ENCODE measurements at places on chromosomes 7 and 10.
A peak's percentile ranks its signal among the peaks of the same experiment; 100 is the strongest.

- no peak for DNase-seq
Observed at GRCh38 chr10:126454045-126454751, 65.9 kb upstream of the ADAM12 start.

DNA sequence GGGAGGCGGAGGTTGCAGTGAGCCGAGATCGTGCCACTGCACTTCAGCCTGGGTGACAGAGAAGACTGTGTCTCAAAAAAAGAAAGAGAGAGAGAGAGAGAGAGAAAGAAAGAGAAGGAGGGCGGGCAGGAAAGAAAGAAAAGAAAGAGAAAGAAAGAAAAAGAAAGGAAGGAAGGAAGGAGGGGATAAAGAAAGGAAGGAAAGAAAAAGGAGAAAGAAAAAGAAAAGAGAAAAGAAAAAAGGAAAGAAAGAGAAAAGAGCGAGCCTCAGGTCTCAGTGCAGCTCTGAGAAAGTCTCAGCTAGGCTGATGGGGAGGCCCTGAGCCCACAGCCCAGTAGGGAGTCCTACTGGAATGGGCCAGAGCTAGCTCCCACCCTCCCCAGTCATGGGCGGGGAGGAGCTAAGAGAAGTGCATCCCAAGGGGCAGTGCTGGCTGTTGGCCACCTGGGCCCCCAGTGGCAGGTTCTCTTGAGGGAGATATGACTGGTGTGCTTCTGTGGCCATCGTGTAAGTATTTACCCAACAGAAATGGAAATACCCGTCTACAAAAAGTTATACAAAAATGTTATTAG is 69.3 kb downstream of the ABRAXAS2 start:
- no peak for DNase-seq

DNA sequence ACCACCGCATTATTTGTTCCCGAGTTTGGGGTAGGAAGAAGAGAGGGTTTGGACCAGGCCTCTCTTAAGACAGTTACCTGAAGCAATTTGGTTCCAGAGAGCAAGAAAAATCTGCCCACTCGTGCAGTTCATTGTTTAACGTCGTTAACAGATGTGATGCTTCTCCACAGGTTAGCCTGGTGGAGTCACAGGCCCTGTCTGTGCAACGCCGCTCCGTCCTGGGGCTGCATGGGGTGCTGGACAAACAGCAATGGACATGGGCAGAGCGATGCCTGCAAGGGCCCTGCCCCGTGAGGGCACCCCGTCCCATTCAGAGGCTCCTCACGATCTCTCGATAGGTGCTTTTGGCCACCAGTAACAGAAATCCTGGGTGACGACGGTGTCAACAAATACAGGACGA is 9.7 kb downstream of the FOXL3 start:
- DNase-seq = no peak

DNA sequence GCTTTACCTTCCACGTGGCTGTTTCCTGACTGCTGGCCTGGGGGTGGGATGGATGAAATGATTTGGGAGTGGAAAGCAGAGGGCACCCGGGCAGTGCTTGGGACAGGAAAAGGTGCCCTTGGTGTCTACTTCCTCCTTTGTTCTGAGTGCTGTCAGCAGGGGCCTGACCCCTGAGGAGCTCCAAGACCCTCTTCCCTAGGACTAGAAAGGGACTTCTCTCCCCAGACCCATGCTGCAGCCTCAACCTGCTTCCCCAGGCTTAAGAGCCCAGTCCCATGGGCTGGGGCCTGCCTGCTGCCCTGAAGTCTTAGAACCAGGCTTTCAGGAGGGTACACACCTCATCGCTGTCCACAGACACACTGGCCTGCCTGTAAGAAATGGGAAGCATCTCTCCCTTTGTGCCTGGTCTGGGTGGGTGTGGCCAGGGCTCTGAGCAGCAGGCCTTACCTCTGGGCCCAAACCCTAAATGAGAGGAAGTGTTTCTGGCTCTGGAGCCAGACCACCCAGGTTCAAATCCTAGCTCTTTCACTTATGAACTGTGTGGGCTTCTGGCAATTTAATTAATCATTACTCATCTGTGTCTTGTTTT is 12.9 kb downstream of the CDH23 start:
- DNase-seq = no peak

DNA sequence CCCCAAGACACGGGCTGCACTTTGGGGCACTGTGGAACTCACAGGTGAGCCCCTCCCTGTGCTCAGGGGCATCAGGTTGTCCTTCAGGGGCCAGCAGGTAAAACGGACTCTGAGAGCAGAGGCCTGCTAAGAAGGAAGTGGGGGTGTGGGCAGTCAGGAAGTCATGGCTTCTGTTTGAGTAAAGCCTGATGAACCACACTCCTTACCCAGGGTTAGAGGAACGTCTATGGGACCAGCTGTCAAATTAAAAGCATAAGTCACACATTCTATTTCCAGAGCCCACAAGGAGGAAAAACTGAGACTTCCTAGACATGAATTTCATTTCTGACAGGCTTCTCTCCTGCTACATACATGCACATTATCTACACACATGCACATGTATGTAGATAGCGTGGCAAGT is 616.4 kb downstream of the SDK1 start:
- no peak for DNase-seq

GRCh38 chr7:42315103-42315502 is 78.1 kb upstream of the GLI3 start:
- no peak for DNase-seq

GRCh38 chr10:31867646-31868045 is 61.0 kb downstream of the ARHGAP12 start:
- DNase-seq = no peak

DNA sequence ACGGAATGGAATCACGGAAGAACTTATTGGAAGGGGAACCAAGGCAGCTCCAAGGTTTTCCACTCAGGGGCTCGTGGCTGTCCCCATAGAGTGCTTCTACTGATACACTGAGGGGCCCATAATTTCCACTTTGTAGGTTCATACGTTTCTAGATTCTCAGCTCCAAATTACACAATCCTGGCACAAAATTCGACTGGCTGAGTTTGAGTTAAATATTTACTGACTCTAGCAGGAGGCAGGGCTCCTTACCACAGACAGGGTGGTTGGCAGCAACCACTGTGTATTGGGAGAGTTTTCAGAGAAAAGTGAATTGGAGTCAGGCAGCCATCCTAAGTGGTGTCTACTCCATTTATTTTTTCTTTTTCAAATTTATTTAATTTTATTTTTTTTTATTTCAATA is 55.4 kb upstream of the SEC61G start:
- no peak for DNase-seq

- no peak for DNase-seq
Observed at GRCh38 chr10:115049318-115049717, 43.8 kb upstream of the ATRNL1 start.

DNA sequence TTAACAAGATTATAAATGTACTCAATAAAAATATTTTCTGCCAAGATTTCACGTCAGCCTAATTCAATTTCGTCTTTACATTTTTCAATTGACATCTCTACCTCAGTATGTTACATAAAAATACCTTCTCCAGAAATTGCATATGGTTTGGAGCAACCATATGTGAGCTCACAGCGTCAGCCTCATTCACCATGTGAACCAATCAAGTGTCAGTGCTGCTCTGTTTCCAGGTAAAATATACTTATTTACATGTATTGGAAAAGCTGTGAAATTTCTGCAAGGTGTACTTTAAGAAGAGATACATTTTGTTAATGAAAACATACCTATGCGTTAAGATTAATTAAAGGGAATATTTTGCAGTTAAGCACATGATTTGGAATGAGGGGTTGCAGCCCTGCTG is 110.7 kb upstream of the PRSS1 start:
- DNase-seq = no peak

GRCh38 chr7:44311561-44312495 is 13.6 kb downstream of the CAMK2B start:
- DNase-seq = no peak

DNA sequence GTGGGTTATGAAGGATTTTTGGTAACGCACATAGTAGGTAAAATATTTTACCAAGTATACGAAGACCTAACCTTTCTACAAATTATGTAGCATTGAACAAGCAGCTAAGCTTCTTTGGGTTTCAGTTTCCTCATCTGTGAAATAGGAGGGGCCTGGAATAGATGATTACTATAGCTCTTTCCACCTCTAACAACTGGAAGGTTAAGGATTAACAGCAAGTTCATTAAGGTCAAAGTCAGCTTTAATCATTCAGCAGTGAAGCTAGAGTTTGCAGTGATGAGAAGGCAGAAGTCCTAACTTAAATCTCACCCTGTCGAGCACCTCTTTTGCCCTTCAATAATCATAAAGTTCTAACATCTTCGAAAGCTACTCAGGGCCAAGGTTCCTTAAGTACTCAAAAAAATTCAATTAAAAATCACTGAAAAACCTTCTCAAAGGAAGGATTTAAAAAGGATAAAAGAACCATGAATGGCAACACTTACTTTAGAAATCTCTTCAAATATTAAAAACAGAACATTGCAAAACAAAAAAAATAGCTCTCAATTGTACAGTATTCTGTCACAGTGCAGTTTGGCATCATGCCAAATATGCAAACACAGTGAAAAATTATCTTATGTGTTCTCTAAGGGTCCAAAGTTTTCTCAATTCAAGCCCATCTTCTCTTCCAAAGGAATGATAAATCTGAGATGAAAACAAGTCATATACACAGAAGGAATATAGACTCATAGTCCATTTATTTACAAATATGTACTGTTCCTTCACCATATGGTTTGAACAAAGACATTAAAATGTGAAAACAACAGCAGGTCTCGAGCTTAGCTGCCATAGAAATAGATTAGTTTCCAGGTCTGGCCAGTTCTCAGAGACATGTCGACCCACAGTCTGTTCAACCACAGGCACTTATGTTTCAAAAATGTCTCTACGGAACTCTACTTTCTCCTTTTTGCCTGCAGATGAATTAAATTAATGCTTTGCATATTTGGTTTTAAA is 152.0 kb upstream of the SLC13A1 start:
- DNase-seq = no peak

DNA sequence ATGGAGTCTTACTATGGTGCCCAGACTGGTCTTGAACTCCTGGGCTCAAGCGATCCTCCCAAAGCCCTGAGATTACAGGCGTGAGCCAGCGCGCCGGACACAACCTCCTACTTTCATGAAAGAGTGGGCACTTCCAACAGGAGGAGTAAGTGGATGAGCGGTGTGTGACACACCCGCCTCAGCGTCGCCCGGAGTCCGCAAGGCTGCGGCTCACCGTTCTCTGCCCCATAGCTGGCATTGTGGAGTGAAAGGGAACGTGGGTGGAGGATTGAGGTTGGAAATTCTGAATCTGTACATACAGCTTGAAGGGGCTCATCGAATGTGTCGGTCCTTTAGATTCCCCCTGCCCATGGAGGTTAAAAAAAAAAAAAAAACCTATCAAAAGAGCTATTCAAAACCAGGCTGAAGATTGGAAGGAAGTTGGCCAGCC is 524 bp upstream of the PRXL2A start:
- no peak for DNase-seq

GRCh38 chr7:150311146-150311545 is 12.0 kb upstream of the LRRC61 start:
- DNase-seq = no peak

DNA sequence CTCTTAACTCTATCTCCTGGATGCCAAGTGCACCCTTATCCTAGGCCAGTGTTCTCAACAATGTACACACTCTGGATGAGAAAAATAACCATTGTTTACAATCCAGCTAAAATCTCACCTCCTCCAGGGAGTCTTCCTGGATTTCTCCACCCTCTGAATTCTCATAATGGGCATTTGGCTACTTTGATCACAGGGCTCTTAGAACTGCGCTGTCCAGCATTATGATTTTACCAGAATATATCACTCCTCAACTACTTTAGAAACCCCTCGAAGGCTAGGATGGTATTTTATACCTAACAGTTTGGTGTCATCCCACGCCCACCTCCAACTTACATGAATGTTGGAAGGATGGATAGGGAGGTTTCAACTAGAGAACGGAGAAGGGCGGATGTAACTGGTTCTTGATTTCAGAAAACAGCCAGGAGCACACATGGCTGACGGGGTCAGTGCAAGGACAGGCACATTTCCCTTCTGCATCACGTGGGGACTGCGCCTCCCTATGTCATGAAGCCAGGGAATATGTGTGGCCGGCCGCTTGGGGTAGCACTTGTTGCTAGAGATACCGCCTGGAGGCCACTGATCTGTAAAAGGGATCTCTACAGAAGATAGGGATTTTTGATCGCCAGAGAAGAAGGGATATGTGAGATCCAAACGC is 1.2 kb upstream of the ATP6V0E2 start:
- peak; percentile 51 for DNase-seq

GRCh38 chr10:77629775-77630506 is 7.7 kb downstream of the KCNMA1 start:
- no peak for DNase-seq

DNA sequence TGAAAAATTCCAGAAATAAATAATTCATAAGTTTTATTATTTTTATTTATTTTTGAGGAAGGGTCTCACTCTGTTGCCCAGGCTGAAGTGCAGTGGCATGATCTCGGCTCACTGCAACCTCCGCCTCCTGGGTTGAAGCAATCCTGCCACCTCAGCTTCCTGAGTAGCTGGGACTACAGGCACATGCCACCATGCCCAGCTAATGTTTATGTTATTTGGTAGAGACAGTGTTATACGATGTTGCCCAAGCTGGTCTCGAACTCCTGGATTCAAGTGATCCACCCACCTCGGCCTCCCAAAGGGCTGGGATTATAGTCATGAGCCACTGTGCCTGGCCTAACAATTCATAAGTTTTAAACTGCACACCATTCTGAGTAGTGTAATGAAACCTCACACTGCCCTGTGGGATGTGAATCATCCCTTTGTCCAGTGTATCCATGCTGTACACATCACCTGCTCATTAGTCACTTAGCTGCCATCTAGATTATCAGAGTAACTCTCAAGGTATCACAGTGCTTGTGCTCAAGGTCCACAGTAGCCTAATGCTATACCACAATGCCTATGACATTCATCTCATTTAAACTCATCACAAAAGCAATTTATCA is 17.9 kb downstream of the RTKN2 start:
- DNase-seq = no peak

DNA sequence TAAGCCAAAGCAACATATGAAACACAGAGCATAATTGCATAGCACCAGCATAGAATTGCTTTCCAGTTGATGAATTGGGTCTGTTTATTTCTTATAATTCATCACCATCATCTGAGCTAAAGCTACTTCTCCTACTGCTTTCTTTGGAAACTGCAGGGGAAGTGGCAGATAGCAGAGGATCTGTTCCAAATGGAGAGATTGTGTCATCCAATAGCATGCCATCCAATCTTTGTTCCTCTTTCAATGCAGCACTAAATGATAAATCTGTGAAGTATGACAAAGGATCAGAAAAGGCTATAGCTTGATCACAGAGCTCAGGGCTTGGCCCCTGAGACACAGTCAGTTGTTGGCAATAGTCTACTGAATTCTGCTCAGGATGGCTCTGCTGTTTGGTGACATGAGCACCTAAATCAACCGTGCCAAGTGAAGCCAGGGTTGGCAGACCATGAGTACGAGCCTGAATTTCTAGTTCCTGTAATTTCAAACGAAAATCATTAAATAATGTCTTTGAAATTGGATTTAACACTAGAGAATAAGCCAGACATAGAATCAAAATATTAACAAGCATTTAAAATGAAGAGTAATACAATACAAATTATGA is 90.0 kb downstream of the TFEC start:
- no peak for DNase-seq

DNA sequence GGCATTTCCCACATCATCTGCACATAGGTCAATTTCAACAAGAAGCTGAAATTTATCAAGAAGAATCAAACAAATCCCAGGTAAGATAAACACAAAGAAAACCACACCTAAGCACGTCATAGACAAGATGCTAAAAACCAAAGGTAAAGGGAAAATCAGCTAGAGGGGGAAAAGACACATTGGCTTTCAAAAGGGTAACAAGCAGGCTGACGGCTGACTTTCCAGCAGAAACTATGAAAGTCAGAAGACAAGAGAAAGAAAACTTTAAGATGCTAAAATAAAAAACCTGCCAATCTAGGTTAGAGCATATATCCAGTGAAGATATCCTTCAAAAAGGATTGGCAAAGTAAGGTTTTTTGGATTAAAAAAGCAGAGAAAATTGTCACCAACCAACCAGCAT is 59.9 kb upstream of the RHEB start:
- no peak for DNase-seq

Data from LNCaP clone FGC (cell line).